Stimulated activated CD4-positive, alpha-beta T cell treated with anti-CD3 and anti-CD28 coated beads, Interleukin-1b, Interleukin-23, amount 100 ng/mL, for 4 hours (primary cell): ENCODE measurements at places on chromosomes 3 and 15.

GRCh38 chr3:113040231-113040630, 49.4 kb downstream of the GTPBP8 start:
- DNase-seq = no peak

DNA sequence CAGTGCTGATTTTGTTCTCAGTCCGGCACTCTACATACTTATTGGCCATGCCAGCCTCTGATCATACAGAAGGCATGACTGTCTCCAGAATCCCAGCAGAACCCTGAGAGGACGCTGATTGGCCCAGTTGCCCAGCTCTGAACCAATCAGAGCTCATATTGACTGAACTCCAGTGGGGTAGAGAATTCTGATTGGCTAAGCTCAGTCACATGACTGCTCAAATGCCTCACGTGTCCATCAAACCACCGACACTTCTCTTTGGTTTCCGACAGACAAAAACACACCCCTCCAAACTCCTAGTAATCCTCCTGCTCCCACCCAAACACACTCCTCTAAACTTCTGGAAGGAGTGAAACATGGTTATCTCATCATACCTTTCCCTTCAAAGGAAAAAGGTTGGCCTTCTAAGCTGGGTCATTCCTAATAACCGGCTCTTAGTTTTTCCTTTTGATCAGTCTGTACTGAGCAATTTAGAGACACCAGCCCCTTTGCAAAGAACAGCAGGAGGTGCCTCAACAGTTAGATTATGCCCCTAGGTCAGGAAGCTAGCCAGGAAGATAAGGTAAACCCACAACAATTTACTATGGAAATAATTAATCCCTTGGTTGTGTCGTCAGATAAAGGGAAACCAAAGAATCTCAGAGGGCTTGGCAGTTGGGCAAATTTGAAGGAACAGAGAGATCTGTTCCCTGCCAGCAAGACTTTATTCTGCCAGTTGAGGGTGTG, 187.8 kb downstream of the TLE3 start:
- DNase-seq = no peak

DNA sequence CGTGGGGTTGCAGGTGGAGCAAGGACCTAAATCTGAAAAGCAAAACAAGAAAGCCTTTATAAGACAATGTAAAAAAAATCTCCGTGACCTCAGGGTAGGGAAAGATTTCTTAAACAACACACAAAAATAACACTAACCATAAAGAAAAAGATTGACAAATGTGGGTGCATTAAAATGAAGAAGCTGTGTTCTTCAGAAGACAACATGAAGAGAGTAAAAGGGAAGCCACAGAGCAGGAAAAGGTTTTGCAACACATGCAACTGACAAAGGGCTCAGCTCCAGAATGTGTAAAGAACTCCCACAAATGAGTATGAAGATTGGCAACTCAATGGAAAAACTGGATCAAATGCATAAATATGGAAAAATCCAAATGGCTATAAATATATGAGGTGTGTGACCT, 74.2 kb downstream of the MAGEF1 start:
- no peak for DNase-seq

GRCh38 chr3:58657036-58657520, 9.5 kb downstream of the FAM3D start:
- no peak for DNase-seq

GRCh38 chr15:83709811-83710210, 55.9 kb downstream of the ADAMTSL3 start:
- DNase-seq = no peak

- DNase-seq = no peak
Measured at GRCh38 chr3:37054370-37054769, 61.1 kb downstream of the MLH1 start.

DNA sequence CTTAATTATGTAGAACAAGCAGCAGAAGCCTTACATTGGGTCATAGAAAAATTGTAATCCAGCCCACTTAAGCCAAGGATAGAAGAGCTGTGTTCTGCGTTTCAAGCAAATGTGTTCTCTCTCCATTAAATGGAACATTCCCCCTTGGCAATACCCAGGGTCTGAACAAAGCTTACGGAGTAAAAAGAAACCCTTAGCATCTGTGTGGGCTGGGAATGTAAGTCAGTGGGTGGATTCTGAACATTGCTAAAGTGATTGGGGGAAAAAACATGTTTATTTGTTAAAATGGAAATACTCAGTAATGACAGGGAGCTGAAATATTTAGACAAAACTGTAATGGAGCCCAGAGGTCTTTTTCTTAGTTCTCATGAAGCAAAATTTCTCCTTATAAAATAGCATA, 147.4 kb downstream of the DUT start:
- no peak for DNase-seq

DNA sequence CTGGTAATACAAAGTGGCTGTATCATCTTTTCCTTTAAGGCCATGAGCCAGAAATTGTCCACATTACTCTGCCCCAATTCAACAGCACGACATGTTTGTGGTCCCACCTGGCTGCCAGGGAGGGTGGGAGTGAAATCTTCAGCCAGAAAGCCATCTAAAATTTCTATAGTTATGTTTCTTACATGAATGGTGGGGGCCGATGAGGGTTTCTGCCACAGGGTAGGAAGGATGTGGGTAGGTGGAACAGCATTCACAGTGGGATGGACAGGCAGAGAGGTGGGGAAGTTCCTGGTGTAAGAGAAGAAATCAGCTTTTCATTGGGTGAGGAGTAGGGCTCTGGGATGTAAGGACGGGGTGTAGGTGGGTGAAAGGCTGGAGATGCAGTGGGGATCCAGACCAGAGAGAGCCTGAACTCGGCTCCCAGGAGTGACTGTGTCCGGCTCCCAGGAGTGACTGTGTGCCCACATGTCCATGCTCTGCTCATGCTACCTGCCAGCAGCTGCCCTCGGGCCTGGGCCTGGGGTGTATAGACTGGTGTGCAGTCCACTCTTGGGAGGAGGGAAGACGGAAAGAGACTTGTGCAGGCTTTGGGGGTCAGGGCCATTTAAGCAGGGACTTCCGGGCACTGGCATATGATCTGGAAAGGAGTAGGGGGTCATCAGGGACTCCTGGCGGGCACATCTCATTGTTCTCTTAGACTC, 3.8 kb upstream of the FBLN2 start:
- no peak for DNase-seq

- DNase-seq = no peak
Measured at GRCh38 chr15:64586984-64587383, 126.6 kb downstream of the ZNF609 start.

- no peak for DNase-seq
Measured at GRCh38 chr3:185549122-185549521, 3.3 kb downstream of the LIPH start.

DNA sequence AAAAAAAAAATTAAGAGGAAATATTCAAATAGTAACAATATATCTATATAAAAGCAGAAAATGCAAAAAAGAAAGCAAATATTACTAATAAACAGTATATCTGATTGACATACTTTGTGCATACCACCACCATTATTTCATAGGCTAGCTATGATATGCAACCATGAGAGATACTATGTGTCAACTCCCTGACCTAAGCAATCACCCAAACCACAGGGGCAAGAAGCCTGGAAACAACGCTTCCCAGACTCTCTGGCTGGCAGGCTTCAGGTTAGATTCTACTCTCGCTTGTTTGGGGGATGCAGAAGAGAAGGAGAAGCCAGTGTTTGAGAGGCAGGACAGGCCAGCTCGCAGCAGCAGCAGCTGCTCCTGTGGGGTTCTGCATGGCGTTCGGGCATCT, 169.3 kb upstream of the TPM1 start:
- no peak for DNase-seq

GRCh38 chr3:142596726-142597088, 514 bp downstream of the PLS1 start:
- DNase-seq = no peak

GRCh38 chr15:73928241-73928579, 1.9 kb downstream of the LOXL1 start:
- DNase-seq = no peak

DNA sequence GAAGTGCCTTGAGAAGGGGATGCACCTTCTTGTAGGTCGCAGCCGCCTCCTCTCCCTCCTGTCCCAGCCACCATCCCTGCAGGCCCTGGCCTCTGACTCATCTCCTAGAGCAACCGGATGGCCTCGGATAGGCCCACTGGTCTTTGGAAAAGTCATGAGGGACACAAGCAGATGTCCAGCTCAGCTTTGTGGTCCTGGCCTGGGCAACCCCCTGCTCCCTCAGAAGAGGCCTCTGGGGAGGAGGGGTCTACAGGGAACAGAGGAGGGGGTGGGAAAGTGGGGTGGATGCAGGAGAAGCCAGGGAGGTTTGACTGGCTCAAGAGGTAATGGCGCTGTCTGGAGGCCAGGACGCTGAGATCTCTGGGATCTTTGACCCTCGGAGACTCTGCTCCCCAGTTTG, 259.2 kb upstream of the TLE3 start:
- no peak for DNase-seq

- DNase-seq = no peak
Measured at GRCh38 chr3:67624078-67624477, 30.3 kb downstream of the SUCLG2 start.

DNA sequence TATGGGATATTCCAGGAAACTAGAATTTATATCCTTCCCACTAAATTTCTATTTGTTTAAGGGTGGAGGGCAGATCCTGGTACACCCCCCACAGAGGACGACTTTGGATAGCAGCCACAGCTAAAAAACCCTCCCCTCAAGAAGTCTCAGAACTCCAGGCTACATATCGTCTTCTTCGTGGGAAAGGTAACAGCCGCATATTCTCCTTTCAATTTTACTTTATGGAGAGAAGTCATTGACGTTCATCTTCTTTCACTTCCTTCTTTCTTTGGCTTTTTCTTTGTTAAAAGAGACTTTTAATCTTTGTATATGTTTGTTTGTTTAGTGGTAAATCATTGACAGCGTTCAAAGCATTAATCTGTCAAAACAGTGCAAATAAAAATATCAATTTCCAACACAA, 36.3 kb downstream of the TRIP4 start:
- DNase-seq = no peak
